ENCODE measurements at places on chromosomes 1 and 21.
A peak's percentile ranks its signal among the peaks of the same experiment; 100 is the strongest.

DNA sequence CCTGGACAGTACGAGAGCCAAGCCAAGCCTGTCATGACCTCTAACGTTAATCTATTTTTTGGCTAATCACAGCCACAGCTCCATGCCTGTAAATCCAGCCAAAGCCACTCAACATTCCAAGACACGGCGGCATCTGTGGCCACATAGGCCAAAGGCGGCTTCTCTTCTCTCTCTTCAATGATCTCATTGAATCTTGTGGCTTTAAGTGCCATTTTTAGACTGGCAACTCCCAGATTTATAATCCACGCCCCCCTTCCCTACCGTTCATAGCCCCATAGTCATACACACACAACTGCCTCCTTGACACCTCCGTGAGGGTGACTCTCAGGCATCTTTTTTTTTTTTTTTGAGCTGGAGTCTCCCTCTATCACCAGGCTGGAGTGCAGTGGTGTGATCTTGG lies 5.7 kb upstream of the SELENON start:
- DNase-seq, result no peak

GRCh38 chr1:82044111-82044510 lies 243.4 kb downstream of the ADGRL2 start:
- DNase-seq, result no peak

DNA sequence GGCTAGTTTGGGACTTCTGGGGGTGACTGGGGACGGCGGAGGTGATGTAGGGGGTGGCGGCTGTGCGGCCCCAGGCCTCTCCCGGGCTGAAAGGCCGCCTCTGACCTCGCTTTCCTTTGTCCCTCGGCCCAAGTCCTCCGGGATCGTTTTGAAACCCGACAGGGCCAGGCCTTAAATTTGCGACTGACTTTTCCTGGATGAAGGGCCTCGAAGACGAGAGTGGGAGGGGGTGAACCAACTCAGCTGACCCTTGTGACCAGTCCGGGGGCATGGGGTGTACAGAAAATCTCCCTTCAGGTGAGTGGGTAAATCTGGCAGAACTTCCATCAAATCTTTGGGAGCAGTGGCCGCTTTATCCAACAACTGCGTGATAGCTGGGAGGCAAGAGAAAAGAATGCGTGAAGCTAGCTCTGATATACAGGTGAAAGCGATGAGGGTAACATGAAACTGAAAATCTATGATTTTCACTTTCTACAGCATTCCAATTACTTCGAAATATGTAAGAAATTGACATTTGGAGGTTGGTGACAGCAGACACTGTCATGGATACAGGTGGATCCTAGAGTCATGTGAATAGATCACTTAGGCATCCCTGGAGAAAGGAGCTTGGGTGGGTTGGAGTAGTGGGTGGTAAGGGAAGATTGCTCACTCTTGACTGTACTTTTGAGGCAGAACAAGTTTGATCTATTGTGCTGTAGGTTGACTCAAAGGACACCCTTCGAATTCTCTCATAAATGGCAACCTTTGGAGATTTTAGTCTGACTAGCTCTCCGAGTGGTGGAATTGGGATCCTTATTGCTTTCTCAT lies 885 bp downstream of the AHCYL1 start:
- no peak for DNase-seq

GRCh38 chr1:147541672-147542568 lies 619 bp downstream of the BCL9 start:
- DNase-seq, result no peak

DNA sequence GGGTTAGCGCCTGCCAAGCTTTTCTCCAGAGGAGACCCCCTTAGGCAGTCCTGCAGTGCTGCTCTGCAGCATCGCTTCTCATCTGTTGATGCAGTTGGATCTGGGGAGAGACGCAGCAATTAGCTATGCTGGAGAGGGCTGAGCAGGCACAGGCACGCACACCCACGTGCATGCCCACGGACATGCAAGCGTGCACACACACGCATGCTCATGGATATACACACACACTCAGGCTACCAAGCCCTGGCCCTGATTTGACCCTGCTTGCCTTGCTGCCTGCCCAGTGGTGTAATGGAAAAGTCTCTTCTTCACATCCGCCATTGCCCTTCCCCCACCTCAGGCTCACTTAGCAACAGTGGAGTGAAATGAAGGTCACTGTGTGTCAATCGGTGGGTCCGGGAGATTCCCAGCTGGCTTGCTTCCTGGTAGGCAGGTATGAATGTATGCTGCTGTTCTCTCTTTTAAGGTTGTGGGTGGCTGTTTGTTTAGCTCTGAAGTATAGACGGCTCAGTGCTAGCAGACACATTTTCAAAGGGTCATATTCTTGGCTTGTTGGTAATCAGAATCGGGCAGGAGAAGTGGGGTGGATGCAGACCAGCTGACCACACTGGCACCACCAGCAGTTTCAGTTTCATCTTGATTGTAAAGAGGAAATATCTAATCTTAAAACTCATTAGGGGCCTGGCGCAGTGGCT lies 9.5 kb downstream of the ATP1B1 start:
- peak; percentile 40 for DNase-seq

DNA sequence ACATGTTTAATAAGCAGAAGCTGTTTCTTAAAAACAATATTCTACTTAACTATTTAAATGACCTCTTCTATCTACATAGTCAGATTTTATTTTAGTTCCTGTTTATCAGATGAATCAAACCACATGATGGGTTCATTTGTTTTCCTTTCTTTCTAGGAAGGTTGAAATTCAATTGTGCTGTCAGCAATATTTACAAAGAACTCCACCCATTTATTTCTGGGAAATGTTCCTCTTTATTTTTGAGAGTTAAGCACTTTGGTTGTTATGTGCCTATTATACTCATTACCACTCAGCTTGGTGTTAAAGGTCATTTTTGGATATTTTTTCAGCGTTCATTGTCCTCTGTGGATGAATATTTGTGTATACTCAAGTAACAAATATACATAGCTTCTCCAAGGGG lies 84.9 kb downstream of the C4BPA start:
- no peak for DNase-seq

GRCh38 chr1:185936641-185937040 lies 202.4 kb downstream of the HMCN1 start:
- no peak for DNase-seq

DNA sequence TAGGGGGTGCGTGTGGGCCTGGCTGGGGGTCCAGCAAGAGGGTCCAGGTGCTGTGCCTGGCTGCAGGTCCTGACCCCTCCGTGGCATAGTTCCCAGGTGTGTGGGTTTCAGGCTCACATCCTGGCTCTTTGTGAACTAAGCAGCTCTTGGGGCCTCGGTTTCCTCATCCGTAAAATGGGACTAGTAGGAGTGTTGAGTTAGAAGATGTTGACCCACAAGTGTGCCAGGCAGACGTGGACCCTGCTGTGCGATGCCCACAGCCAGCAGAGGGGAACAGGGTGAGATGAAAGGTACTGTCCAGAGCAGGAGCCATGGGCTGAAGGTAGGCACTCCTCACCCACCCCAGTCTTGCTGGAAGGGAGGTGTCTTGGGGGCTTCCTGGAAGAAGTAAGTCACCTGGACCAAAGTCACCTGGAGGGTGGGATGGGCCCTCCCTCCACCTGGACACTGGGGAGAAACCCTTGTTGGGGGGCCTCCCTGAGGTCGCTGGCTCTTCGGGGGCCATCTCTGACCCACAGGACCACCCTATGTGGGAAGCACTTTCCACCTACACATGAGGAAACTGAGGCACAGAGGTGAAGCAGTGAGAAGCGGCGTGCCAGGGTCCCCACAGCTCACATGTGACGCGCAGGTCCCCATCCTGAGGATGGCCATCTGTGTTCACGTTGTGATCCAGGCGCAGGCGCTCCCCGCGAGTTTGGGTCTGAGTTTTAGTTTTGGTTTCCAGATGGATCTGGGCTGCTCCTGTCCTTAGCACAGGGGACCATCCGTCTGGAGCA lies 1.4 kb downstream of the ARHGEF16 start:
- DNase-seq, result no peak

DNA sequence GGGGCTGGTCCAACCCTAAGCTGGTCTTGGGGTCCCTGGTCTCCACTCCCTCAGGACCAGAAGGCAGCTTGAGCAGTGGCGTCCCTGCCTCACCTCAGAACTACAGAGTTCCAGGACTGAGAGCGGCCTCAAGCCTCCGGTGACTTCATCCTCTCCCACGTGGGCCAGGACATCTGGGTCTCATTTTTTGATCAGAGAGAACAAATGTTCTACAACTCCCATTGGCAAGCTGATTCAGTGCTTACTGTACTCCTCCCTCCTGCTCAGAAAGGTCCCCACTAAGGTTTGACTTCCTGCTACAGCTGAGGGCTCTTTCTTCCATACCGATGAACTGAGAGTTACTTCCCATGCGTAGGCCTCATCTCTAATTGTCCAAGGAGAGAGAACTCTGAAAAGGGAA lies 78.5 kb downstream of the PLXNA2 start:
- no peak for DNase-seq

DNA sequence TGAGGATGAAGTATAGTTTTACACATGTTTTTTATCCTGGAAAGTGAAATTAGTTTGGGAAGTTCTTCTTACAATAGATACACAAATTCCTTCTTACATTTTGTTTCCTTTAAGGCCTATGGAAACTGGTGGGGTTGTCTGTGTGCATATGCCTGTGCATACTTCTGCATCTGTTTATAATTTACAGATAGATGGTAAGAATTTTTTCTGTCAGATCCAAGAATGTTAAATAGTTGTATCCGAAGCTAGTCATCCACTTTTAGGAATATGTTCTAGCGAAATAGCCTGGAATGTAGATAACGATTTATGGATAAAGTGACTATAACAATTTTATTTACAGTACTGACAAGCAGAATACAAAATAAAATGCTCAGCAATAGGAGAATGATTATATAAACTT lies 194.1 kb downstream of the ROR1 start:
- DNase-seq, result no peak

DNA sequence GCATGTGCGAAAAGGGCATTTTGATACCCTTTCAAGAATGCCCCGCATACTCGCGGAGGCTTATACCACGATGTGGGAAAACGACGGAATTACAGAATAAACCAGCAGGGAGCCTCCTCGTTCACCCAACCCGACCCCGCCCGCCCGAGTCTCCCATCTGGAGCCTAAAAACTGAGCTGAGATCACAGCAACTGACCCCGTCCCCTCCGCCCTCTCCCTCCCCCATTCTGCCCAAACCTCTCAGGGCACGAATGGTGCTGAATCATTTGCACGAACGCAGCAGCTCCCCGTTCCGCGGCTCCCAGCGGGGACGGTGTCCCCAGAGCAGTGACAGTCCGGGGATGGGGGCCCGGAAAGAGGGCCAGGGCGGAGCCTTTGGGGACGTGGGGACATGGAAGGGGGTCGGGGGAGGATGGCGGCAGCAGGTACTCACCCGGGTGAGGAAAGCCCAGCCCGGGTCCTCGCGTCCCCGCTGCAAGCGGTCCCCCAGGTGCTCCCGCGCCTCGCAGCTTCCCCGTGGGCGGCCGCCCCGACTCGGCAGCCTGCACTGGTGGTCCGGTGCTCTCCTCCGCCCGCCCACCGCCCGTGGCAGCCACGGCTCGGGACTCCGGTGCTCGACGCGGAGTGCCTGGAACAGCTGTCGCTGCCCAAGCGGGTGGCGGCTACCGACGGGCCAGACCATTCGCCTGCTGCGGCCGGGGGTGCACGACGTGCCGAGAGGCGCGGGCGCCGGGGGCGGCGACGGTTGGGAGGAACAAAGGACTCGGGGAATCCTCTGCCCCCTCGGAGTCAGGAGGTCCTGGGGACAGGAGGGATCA lies at the start of gene TTLL7:
Gene TTLL7, minus strand, starts transcription at position 635 of the 818 bp plus-strand sequence. CDS start 46,921 bp downstream, outside the sequence.
- DNase-seq, result peak; percentile 49

GRCh38 chr1:151416231-151416630 lies 16.9 kb downstream of the PSMB4 start:
- DNase-seq, result no peak

GRCh38 chr1:243793298-243793697 lies 56.7 kb downstream of the AKT3 start:
- DNase-seq, result no peak

DNA sequence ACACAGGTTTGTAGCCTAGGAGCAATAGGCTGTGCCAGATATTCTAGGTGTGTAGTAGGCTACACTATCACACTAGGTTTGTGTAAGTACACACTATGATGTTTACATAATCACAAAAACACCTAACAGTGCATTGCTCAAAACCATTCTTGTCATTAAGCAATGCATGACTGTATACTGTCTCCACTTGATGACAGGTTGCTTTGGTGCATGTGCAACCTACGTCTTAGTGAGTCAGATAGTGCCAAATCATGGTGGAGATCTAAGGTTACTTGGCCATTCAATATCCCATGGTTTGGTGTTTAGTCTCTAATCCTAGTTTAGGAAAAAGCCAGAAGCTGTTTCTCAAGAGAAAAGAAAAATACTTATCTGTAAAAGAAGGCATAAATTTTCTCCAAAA lies 181.1 kb downstream of the KCNK2 start:
- DNase-seq, result no peak

GRCh38 chr1:229102741-229103391 lies 168.0 kb upstream of the RAB4A start:
- DNase-seq, result no peak

DNA sequence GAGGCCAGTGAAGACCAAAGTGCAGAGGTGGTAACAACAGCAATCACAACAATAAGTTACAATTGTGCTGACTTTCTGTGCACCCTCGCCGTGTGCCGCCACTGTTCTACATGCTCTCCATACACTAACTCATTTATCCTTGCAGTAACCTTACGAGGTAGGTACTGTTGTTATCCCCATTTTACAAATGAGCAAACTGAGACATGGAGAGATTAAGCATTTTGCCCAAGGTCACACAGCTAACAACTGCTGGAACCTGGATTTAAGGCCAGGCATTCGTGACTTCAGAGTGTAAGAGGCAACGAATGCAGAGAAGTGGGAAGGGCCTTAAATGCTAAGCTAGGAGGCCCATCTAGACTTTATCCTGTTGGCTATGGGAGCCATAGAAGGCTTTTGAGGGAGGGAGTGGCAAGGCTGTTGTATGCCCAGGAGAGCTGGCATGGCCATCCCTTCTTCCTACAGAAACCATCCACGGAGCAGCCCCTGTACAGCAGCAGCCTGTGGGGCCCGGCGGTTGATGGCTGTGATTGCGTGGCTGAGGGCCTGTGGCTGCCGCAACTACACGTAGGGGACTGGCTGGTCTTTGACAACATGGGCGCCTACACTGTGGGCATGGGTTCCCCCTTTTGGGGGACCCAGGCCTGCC lies 36.6 kb downstream of the AZIN2 start:
- DNase-seq, result no peak

GRCh38 chr1:89125913-89126580 lies at the start of gene GBP2:
TSS of gene GBP2 (minus strand) at chr1:89126114. CDS start at chr1:89121966, 4,148 bp downstream.
- DNase-seq, result no peak

GRCh38 chr1:215056584-215056983 lies 26.0 kb upstream of the KCNK2 start:
- DNase-seq, result no peak

DNA sequence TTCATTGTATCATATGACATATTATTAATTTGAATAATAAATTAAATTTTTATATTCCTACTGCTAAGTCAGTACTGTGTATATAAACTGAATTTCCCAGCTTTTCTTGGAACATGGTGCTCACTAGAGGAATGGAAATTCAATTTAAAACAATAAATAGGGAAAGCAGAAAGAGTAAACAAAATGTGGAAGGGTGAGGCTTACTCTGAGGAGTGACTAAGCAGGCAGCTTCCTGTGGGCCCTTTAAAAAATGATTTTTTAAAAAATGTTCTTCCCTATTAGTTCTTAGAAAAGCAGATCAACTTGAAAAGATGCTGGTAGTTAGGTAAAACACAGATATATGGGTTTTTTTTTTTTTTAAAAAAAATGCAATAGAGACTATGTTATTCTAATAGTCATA lies 49.5 kb upstream of the S1PR1 start:
- DNase-seq, result no peak

- DNase-seq, result no peak
These were observed 18.8 kb downstream of the ORC1 start for GRCh38 chr1:52385376-52385775.
